Urinary bladder (tissue), 4 donors: ENCODE measurements at places on chromosomes 2 and 18.

DNA sequence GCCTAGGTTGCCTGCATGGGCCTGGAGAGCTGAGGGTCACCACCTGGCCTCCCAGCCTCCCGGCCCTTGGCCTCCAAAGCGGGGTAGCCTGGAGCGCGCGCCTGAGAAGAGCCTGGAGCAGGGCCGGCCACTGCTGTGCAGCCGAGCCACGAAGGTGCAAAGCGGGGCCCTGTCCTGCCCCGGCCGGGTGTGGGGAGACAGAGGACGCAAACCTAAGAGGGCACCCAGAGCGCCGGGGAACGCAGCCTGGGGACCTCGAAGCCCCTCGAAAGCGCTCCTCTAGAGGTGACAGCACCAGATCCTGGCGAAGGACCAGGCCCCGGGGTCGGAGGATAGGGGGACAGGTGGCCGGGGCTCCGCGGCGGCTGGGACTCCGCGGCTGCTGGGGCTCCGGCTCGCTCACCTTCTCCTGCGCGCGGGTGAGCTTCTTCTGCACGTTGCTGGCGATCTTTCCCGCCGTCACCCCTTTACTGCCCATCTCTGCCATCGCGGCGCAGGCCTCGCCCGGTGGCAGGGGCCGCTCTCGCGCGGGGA is 430 bp downstream of the BIN1 start:
- no peak for DNase-seq

DNA sequence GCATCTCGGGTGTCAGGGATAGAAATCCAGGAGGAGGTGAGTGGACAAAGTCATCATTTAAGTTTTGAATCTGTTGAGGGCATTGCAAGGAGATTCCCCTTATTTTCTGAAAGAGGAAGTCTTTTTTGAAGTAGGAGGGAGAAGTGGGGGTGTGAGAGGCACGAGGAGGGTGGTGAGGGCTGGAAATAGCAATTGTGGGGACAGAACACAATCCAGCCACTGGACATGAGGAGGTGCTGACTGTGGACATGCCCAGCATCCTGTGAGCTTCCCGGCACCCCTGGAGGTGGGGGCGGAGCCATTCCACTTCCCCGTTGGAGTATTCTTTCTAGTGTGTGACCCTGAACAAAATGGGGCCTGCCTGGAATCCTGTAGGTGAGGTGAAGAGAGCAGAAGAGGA is 310.7 kb upstream of the EPAS1 start:
- no peak for DNase-seq

- no peak for DNase-seq
Measured at GRCh38 chr2:70513738-70514137, 39.9 kb downstream of the TGFA start.

DNA sequence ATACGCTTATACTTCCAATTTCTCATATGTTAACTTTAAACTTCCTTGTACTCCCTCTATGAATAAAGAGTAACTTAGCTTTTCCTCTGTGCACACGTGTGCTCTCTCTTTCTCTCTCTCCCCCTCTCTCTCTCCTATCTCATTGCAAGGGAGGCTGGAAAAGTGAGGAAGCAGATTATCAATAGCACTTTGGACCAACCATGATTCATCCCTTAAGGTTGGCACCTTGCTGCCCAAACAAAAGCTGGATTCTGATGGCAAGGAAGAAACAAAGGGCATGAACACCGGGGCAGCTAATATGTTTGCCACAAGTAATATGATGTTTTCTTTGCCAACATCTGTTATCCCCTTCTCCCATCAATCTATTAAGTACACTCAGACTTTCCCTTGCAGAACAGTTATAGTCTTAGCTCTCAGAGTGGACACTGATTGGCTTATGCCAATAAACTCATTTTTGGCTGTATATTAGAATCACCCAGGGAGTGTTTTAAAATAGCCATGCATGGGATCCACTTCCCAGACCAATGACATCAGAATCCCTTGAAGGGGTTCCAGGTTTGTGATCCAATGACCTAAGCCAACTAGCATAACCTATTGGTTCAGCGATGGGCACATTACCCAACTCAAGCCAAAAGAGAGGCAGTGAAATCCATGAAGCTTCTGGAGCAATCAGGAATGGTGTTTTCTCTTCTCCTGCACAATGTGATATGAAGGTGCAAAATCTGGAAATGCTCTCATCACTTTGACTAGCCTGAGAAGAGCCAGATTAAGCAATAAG is 60.3 kb downstream of the MREG start:
- no peak for DNase-seq

- DNase-seq = no peak
Measured at GRCh38 chr18:22223254-22223964, 54.0 kb downstream of the GATA6 start.

DNA sequence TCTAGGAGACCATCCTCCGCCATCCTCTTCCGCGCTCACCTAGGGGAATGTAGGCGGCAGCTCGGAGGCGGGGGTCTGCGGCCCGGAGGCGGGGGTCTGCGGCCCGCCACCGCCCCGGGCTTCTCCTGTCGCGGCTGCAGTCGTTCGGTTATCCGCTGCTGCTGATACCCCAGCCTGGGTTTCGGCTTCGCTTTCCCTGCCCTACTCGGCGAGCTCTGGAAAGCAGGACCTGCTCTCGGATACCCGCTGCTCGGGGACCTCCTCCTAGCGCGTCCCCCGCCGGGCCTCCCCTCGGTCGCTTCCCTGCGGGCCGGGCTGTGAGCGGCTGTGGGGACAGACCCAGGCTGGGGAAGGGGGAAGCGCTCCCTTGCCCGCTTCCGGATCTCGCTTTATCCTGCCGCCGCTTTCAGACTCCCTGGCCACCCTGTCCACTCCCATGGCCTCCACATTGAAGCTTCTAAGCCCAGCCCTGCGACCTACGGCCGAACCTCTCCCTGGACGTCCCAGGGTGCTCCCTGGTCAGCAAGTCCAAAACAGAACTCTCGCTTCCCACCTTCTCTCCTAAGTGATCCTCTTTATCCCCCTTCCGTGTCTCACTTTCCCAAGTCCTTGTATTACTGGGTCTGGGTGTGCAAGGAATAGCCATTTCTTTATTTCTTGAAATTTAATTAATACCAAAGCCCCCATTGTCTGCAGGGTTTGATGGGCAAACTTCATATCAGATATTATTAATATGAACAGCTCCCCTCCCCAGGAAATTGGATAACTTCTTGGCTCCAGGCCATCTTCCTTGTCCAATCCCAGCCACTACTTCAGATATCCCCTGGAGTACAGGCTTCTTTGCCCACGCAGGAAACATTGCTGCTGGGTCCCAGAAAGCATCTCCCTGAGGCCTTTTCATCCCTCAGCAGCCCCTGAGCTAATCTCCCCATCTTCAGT is 769 bp downstream of the FKBP1B start:
- no peak for DNase-seq

DNA sequence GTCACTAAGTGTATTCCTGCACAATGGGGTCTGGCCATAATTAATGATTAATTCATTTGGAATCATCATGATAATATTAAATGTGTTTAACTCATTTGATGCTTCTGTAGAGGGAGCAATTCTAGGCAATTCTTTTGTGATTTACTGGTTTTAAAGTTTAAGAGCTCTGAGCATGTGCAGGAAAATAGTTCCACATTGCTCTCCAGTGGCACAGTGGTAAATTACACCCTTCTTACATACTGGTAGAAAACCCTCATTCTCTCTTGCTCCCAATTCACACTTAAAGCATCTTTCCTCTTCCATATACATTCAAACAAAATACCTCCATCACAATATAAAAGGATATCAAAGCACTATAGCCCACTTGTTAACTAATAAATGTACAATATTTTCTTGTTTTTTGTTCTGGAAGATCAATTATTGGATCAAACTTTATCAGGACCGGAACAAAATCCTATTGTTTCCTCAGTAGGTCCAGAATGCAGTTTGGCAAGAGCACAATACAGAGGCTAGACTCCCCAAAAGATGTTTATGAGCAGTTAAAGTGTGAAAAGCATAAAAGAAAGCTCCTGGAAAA is 844.3 kb downstream of the MBD2 start:
- DNase-seq = peak; percentile 11

DNA sequence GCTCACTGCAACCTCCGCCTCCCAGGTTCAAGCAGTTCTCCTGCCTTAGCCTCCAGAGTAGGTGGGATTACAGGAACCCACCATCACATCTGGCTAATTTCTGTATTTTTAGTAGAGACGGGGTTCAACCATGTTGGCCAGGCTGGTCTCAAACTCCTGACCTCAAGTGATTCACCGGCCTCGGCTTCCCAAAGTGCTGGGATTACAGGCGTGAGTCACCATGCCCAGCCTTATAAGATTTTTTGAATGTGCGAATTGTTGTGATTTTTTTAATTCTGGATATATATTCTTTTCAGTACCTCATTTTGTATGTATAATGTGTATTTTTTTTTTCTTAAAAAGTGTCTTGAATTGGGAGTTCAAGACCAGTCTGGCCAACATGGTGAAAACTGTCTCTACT is 42.0 kb upstream of the CCDC150 start:
- DNase-seq = no peak

- no peak for DNase-seq
Measured at GRCh38 chr18:32717126-32717525, 55.7 kb downstream of the KLHL14 start.

- DNase-seq = no peak
Measured at GRCh38 chr2:38155-38554, 8.2 kb downstream of the FAM110C start.

GRCh38 chr2:46737577-46737976 is 178.0 kb downstream of the MCFD2 start:
- no peak for DNase-seq

DNA sequence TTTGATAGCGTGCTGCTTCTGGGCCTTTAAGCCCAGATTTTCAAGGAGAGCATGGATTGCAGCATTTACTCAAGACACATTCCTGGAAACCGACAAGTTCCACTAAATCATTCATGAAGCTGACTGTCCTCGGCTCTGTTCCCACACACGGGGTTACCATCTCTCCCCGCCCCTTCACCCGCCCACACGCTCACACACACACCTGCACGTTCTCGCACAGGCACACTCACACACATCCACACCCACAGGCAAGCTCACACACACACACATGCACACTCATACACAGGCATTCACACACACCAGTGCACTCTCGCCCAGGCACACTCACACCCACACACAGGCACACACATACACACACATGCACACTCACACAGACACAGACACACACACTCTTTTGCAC is 150.0 kb upstream of the AGAP1 start:
- DNase-seq = no peak

GRCh38 chr2:232894746-232895145 is 24.7 kb downstream of the SNORC start:
- no peak for DNase-seq

- DNase-seq = no peak
Measured at GRCh38 chr18:70073432-70073831, 125.8 kb upstream of the CD226 start.

- DNase-seq = no peak
Measured at GRCh38 chr2:10940596-10940995, 28.9 kb downstream of the KCNF1 start.

DNA sequence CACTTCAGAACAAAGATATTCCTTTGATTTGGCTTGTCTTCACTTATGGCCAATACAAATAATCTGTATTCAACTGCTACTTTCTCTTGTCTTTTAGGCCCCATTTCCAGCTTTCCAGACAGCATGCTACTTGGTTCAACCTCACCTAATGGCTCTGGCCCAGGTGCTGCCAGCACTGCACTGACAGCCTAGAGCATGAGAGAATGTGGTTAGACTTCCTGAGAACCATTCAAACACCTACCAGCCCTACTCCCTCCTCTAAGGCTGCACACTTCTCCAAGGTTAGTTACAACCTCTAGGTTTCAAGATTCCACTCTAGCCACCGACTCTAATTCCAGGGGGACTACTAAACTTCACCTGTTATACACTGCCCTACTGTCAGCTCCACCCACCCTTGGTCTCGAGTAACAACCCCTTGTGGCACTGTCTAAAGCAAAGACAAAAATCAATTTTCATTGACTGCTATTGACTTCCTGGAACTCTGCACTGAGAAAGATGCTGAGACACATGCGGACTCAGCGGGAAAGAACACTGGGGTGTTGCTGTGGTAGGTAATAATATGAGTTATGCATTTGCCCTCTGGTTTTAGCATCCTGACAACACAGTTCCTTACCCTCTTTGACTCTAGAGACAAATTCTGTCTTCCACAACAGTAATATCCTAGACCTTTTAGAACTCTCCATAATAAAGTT is 38.2 kb downstream of the PLEKHM3 start:
- DNase-seq = no peak

GRCh38 chr2:32402091-32402490 is 45.3 kb downstream of the BIRC6 start:
- no peak for DNase-seq

GRCh38 chr2:237801466-237801865 is 2.9 kb downstream of the RBM44 start:
- no peak for DNase-seq

DNA sequence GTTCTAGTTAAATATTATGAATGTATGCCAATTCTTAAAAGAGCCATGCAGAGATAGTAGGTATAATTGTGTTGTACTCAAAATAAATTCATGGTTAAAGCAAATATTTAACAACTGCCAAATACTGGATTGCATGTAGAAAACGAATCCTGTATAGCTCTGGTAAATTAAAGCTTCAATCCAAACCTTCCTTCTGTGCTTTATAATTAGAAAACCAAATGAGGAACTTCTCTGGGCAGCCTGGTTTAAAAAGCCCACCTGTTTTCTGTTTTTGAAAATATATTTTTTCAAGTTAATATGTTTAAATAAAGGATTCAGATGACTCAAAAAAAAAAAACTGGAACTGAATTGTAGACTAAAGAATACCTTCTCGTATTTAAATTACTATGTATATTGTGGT is 48.3 kb upstream of the ITGA4 start:
- DNase-seq = no peak

DNA sequence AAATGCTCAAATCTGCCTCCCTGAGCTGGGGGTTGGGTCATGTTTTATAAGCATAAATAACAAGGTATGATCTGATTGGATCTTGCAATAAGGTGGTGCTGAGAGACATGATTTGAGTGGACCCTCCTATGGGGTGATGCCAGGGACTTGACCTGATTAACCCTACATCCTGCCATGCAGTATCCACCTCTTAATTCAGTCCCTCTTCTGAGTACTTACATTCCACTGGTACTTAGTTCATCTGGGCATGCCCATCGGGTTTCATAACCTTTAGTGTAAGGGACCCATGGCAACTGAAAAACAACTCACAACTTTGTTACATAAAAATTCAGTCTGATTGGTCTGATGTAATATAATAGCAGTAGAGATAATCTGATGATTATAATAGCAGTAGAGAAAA is 397.9 kb upstream of the HNMT start:
- no peak for DNase-seq

GRCh38 chr2:240437551-240437860 is 2.0 kb downstream of the GPC1 start:
- DNase-seq = no peak

DNA sequence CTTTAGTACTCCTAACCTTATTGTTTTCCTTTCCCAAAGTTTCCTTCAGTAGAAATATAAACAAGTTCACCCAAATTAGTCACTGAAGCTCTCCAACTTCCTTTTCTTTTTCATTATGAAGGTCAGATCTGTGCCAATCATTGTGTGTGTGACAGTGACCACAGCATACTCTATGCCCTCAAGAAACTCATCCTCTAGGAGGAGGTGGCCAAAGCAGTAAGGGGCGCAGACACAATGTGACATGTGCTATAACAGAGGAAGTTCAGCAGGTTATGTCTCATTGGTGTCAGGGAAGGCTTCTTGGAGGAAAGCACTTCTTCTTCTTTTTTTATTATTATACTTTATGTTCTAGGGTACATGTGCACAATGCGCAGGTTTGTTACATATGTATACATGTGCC is 60.0 kb upstream of the PSME4 start:
- no peak for DNase-seq
